HS-5 (cell line): ENCODE measurements at places on chromosomes 3 and 15.
A peak's percentile ranks its signal among the peaks of the same experiment; 100 is the strongest.

DNA sequence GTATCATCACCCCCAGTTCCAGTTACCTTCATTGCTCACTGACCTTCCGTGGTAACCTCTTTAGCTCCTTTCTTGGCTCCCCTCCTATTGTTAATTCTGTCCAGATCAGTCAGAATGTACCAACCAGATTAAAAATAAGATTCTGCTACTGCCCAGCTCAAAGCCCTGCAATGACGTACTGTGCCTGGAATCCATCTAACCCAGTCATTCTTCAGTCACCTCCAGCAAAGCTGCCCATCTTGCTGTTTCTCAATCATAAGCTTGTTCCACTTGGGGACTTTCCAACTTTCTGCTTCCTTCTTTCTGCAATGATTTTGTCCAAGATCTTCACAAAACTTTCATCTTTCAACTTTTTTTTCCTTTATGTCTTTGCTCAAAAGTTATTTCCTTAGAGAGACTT is 512.0 kb upstream of the ZNF385D start:
- peak; percentile 88 for DNase-seq

DNA sequence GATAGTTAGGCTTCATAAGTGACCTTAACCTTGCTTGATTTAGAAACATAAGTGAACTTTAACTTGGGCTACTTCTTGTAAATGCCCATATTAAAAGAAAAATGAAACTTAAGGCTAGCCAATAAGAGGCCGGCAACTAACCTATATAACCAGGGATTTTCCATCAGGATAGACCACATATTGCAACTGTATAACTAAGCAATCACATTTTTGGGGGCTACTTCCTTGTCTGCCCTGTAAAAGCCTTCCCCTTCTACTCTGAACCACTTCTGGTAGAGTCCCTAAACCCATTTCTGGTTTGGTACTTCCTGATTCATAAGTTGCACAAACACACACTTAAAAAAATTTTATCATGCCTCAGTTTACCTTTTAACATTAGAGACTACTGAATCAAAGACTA is 150.9 kb upstream of the UBE2E2 start:
- DNase-seq: no peak

DNA sequence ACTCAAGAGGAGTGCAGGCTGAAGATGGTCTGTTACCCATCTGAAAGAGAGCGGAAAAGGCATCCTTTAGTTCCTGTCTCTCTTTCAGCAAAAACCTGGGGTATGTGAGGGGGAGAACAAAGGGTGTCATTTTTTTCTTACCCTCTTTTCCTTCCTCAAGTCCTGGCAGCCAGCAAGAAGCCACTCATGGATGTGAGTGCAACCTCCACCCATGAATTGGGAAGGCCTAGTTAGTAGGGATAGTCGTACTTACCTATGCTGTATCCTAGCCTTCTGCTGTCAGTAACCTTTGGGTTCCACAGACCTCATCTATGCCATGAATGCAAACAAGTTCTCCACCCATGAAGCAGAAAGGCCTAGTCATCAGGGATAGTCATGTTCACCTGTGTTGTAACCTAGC is 472.8 kb downstream of the ZIC1 start:
- DNase-seq: no peak

DNA sequence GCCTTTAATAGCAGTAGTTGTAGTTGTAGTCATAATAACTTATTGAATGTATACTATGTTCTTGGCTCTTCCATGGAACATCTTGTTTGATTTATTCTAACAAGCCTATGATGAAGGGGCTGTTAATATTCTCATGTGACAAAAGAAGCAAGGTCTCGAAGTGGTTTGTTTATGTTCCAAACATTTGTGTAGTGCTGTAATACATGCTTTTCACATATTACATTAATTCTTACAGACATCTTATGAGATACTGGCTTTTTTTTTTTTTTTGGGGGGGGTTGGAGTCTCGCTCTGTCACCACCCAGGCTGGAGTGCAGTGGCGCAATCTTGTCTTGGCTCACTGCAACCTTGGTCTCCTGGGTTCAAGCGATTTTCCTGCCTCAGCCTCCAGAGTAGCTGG is 252.3 kb downstream of the PTPRG start:
- DNase-seq: no peak

DNA sequence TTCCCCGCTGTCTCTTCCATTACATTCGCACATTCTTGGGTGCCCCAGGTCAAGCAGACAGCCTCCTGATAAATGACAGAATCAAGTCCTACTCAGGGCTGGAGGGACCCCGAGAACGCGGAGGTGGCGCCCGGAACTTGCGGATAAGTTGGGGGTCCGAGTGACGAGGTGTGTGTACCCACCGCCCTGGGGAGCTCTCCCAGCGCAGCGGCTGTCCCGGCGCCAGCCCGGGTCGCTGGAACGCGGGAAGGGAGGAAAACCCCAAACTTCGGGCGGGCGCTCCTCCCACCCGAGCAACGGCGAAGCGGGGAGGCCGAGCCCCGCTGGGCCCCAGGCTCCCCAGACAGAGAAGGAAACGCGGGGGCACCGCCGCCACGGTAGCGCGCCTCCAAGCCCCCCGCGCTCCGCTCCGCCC is 550 bp downstream of the CLN6 start:
- DNase-seq: no peak

GRCh38 chr15:43932907-43933306 is 106.1 kb downstream of the WDR76 start:
- no peak for DNase-seq

DNA sequence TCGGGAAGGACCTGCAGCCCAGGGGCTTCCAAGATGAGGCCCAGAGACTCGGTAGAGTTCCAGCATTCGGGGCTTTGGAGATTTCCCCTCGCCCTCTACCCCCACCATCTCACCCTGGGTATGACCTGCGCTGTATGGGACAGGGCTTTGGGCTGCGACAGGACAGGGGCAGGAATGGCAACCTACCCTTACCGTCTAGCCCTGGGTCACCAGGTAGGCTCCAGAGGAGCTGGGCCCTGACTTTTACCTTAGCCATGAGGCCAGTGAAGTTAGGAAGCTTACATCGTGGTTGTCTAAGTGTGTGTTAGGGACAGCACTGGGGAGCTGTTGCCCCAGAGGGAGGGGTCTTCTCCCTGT is 683 bp downstream of the PPM1M start:
- DNase-seq: no peak

GRCh38 chr3:41742121-41742520 is 219.8 kb downstream of the ULK4 start:
- no peak for DNase-seq

DNA sequence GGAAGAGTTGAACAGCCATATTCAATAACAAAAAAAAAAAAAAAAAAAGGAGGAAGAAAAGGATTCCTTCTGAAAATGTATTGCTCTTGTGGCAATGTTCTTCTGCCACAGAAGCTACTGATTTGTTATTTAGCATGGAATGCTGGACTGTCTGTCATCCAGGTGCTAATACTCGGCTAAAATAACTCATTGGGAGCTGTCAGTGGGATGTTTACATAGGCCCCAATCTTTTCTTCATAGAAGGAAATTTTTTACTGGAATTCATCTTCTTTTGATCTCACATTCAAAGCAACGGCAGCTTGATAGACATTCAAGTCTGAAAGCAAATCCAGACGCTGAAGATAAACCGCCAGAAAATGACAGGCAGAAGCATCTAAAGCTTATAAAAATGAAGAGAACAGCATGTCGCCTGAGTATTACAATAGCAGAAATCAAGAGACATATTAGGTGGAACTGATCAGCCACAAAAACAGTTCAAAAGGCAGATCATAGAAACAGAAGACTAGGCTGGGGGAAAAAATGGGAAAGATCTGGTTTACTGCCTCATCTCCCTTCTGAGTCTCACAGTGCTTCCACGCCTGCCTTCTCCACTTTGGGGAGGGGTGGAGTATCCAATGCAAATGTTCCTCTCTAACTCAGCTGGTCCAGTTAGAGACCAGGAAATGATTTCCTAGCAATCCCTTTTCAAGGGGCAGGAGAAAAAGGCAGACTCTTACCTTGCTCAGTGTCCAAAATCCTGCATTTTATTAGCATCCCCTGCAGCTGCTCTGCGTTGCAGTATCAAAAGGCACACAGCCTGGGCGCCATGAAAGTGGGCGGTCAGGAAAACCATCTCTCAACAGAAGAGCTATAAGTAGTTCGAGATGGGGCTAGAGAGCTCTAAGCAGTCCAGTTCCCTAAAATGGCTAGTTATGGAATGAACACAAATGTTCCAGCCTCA is 451.9 kb downstream of the FOXP1 start:
- DNase-seq: no peak

DNA sequence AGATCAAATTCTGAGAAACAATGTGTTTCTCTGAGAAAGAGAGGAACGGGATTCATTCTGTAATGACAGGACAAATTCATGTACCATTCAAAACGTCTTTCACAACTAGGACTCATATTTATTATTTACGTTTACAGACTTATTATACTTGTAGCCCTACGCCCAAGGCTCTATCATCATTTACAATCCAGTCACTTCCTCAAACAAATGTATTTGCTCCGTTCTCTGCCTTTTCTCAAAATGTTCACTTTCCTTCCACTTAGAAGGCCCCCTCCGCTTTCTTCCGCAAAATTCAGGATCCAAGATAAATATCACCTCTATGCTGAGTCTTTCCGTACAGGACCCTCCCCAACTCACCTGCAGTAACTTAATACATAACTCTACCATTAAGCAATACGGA is 745 bp downstream of the RSL24D1 start:
- no peak for DNase-seq

DNA sequence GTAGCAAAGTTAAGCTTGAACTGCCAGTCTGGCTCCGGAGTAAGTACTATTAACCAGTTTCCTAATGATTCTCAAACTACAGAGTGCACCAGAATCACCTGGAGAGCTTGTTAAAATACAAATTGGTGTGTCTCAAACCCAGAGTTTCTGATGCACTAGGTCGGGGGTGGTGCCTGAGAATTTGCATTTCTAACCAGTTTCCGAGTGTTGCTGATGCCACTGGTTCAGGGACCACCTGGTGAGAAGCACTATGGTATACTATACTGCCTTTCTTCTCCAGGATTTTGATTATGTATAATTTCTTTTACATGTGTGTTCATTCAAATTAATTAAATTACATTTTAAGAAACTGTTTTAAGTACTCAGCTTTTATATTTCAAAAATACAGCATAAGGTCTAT is 48.8 kb upstream of the PLSCR5 start:
- DNase-seq: no peak

DNA sequence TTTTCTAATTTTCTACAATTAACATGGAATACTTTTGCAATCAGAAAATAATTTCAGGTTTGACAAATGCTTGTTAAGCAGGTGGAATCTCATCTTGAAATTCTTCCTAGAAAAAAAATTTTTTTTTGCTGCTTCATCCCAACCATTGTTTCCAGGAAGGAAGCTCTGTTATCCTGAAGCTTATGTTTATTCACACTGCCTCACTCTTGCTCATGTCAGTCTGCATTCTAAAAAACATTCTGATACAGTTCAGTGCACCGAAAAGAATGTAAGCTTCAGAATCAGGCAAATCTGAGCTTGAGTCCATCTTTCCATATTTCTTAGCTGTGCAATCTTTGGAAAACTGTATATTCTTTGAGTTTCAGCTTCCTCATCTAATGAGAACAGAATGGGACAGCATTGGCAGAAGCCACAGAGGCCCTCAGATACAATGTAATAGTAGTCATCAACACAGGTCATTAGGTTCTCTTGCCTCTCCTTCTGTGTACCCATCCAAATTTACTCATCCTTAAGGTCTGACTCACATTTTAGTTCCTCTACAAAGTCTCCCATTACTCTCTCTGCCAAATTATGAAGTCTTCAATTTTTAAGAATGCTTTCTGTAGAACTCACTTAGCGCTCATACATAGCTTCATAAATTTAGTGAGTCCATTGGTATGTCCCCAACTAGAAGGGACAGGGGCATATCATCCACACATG is 881.8 kb upstream of the NR2F2 start:
- DNase-seq: peak; percentile 45

DNA sequence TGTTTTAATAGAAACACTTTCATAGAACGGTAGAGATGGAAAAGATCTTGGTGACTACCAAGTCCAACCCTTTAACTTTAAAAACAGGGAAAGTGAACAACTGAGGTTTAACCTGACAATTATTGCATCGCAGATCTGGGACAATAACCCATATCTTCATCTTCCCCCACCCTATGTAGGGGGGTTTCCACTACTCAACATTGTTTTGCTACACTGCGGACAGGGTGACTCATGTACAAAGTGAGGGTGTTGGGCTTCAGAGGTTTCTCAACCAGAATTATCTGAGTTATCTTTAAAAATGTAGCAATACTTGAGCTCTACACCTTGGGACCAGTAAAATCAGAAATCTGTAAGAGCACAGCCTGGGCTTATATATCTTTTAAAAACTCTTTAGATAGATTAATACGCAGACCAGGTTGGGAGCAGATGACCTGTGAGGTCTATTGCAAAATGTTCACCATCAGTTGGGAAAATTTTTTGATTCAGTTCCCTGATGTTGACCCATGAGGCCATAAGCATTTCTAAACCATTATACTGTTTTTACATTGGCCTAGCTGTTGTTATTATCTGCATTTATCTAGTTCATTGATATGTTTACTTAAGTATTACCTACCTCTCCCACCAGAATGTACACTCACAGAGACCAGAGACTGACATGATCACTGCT is 103.6 kb upstream of the ICE2 start:
- DNase-seq: no peak

DNA sequence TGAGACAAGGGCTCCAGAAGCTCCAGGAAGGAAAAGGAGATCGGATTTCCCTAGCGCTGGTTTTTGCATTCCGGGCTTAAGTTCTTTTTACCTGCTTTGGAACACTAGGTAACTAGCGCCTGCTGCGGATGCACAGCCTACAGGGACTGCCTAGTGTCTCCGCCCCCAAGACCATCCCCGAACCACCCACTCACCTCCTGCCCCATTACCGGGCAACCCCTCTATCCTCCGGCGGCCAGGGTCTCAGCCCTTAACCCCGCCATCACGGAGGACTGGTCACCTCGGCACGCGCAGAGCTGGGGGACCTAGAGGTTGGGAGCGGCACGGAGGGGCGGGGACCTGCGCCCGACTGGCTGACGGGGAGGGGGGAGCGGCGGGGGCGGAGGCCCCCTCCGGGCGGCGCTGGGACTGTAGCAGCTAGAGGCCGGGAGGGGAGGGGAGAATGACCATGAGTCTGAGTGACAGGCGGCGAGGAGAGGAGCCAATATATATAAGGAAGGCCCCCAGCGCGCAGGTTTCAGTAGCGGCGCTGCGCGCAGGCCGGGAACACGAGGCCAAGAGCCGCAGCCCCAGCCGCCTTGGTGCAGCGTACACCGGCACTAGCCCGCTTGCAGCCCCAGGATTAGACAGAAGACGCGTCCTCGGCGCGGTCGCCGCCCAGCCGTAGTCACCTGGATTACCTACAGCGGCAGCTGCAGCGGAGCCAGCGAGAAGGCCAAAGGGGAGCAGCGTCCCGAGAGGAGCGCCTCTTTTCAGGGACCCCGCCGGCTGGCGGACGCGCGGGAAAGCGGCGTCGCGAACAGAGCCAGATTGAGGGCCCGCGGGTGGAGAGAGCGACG is at the start of gene DLL4:
Gene DLL4 (plus strand): TSS at position 520 of the 839 bp plus-strand sequence. CDS start 329 bp downstream, outside the sequence.
- no peak for DNase-seq

DNA sequence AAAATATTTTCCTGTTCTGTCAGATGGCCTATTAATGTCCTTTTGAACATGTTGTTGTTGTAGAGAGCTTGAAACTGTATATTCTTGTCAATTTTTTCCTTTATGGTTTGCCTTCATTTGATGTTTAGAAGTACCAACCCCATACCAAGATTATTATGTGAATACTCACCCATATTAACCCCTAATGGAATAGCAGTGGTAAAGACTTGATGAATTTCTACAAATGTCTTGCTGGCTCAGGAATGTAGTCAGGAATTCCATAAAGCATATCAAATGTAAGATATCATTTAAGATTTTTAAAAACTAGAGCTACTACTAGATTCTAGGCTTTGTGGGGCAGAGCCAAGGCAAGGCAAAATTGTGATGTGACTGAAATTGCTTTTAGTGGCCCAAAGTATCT is 30.0 kb downstream of the MYO5A start:
- no peak for DNase-seq

- DNase-seq: no peak
Measured at GRCh38 chr3:49998326-49998725, 58.4 kb downstream of the RBM6 start.
